ENCODE measurements at places on chromosomes 7 and 10.
A peak's percentile ranks its signal among the peaks of the same experiment; 100 is the strongest.

GRCh38 chr7:33612442-33612841, 292.9 kb upstream of the BMPER start:
- no peak for DNase-seq

GRCh38 chr10:60910543-60910942, 33.4 kb downstream of the RHOBTB1 start:
- DNase-seq: no peak

DNA sequence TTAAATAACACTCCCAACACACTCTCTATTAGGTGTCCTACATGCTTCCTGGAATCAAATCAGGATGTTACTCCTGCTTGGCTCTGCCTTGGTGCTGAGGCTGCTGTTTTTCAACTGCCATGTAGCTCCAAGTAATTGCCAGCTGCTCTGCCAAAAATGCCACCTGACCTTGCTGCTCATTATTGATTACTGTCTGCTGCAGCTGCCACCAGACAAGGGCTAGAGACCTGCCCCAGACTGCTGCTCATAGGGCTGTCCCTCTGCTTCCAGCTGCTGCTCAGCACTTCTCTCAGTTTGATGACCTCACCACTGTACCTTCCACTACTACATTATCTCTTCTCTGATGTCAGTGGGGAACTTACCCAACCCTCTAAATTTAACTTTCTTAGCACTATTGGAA, 102.5 kb downstream of the PCLO start:
- no peak for DNase-seq

DNA sequence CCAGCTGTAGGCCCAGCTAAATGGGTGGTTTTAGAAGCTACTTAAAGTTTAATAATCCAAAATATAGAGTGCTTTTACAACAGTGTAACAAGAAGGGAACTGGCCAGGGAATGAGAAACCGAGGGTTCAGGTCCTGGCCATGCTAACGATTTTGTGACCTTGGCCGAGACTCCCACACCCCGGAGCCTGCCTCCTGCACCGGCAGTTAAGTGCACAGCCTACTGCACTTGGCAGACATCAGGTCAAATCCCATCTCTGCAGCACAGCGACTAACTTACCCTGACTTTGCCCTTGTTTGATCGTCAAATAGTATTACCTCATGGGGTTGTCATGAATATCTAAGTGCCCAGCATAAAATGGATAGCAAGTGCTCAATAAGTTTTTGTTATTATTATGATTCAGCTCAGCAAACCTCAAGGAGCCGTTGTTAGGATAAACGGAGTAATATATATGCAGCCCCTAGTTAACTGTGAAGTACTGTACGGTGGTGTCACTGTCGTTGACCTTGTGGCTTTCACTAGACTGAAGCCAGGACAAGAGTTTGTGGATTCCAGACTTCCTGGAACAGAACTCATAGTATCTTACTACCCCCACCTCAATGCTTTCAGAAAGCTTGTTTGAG, 35.5 kb downstream of the LYZL1 start:
- DNase-seq: no peak

- DNase-seq: no peak
These were observed 214.5 kb downstream of the MBL2 start for GRCh38 chr10:52558090-52558489.

- no peak for DNase-seq
These were observed 621.1 kb upstream of the CELF2 start for GRCh38 chr10:10396601-10397000.

DNA sequence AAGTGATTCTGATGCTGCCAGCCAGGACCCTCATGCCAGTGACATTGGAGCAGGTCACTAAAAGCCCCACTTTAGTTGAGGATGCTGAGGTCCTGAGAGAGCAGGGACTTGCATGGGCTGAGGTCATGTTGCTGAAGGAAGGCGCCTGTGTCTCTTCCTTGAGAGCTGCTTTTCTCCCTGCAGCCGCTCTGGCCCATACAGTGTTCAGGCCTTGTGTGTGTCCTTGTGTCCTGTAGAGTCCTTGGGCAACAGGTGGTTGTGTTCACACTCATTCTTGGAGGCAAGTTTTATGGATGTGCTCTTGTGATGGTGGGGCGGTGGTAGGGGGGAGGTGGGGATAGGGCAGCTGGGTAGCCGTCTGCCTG, 33.3 kb downstream of the TSPAN14 start:
- DNase-seq: peak; percentile 50

GRCh38 chr7:94683066-94683465, 27.1 kb upstream of the SGCE start:
- DNase-seq: no peak

DNA sequence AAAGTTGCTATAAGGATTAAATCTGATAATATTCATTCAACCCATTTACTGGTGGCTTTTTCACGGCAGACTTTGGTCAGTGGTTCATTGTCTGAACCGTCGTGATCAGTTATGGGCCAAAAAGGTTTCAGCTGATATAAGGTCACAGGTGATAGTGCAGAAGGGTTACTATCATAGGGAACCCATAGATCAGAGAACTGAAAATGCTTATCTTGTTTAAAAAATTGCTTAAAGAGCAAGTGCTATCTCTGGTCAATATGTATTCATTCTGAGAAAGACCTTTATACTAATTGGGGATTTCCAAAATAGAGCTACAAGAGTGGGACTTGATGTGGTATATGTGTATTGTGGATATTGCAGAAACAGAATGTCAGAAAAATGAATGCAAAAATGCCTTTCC, 147.8 kb upstream of the SEMA3E start:
- no peak for DNase-seq

DNA sequence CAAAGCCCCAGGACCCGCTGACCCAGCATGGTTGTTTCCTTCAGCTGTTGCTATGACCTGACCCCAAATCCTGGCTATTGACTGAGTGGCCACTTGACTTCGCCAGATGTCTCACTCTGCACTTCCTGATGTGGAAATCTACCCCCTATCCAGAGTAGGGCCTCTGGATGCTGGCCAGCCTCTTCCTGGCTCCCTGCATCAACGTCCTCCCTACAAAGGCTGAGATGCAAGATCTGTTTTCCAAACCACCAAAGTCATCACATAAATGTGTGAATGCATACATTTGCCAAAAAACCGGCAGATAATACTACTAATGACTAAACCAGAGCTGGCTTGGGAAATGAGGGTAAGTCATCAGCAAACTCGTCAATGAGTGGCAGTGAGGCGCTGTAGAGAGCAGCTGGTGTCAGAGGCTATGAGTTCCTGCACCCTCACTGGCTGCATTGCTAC, 70.4 kb downstream of the PYROXD2 start:
- DNase-seq: no peak

- no peak for DNase-seq
These were observed 26.3 kb upstream of the COL1A2 start for GRCh38 chr7:94368371-94368791.

GRCh38 chr7:142897691-142898090, 12.1 kb upstream of the TRPV6 start:
- DNase-seq: peak; percentile 28

GRCh38 chr7:41679566-41679965, 23.3 kb downstream of the INHBA start:
- DNase-seq: no peak

DNA sequence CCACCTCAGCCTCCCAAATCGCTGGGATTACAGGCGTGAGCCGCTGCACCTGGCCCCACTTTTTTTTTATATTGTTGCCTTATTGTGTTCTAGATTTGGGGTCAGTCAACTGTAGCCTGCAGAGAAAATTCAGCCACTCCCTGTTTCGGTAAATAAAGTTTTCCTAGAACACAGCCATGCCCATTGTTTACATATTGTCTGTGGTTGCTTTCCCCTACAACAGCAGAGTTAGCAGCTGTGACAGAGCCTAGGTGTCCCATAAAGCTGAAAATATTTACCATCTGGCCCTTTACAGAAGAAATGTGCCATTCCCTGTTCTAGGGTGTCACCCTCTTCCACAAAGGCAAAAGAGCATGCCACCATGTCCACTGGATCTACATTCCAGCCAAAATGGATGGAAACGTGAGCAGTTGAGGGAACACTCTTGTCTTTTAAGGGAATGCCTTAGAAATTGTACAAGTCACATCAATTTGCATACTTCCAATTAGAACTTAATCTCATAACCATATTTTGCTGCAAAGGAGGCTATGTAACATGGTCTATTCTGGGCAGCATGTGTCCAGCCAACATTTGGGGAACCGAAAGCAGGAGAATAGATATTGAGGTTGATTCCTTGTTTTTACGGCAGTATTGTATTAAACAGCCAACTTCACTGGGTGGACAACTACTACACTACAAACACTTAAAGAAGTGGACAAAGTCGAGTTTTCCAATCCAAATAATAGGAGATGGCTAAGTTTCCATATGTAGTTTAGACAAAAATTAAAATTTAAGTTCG, 11.0 kb upstream of the BLVRA start:
- no peak for DNase-seq

DNA sequence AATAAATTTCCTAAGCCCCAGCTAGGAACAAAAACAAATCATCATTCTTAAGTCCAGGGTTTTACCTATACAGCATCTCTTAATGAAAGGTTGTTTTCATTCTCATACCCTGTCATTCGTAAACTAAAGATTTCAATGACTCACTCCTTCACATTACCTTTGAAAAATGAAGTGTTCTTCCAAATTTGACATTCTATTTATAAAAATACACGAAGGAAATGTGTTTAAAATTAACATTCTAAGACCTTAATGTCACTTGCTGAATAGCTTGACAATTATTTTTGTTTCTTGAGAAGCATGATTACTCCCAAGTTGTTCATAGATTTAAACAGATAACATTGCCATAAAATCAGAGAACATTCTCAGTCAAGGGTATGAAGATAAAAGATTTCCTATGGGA, 1188.3 kb upstream of the SORCS1 start:
- DNase-seq: no peak

- DNase-seq: no peak
These were observed 1346.8 kb upstream of the CELF2 start for GRCh38 chr10:9670911-9671310.

DNA sequence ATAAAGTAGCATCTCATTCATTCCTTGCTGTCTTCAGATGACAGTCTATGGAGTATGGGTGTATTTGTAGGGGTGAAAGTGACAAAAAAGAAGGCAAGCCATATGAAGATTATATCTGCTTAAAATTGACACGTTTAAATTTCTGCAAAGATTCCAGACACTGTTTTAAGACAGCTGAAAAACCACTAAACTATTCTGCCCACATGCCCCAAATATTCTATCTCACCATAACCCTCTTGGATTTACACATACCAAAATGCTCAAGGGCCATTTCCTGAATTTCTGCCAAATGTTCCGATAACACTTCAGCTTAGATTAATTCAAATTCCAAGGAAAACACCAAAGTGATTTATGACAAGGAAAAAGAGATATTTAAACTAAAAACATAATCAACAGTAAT, 99.9 kb upstream of the IL6 start:
- DNase-seq: no peak

DNA sequence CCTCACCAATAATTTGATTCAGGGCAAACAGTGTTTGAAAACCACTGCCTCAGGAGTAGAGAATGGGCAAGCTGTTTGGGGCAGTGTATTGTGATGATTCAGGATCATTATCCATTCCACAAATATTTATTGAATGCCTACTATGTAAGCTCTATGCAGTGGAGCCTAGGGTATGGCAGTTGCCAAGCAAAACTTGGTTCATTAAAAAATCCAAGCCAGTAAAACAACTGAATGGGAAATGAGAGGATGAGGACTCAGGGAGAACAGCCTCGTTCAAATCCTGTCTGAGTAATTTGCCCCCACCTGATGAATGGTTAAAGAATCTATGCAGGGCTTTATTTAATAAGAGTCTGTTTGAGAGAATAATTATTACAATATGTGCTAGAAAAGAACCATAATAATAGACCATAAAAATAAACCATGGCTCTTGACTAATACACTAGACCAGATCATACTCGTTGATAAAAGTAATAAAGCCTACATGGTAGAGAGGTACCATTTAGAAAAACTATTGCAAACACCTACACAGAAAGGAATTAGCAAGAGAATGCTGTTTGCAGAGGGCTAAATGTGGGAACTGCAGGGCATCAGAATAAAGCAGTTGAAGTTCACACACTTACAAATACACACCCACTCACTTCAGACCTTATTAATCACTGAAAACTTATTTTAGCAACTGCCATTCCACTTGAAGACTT, 71.7 kb downstream of the CREB5 start:
- no peak for DNase-seq

DNA sequence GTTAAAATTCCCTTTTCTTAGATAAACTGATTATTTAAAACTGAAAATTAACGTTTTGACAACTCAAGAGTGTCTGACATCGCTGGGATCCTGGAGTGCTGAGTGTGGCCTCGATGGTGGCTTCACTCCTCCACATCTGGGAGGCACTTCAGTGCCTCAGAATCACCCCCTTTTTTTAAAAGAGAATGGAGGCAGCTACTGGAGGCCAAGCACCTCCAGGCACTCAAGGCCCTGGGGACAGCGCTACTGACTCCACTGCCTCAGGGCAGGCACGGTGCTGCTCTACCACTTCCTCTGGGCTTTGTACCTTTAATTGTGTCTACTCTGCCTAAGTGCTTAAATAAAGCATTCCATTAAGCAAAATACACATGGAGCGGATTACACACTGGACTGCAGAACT, 27.2 kb upstream of the NCAPG2 start:
- DNase-seq: peak; percentile 30

DNA sequence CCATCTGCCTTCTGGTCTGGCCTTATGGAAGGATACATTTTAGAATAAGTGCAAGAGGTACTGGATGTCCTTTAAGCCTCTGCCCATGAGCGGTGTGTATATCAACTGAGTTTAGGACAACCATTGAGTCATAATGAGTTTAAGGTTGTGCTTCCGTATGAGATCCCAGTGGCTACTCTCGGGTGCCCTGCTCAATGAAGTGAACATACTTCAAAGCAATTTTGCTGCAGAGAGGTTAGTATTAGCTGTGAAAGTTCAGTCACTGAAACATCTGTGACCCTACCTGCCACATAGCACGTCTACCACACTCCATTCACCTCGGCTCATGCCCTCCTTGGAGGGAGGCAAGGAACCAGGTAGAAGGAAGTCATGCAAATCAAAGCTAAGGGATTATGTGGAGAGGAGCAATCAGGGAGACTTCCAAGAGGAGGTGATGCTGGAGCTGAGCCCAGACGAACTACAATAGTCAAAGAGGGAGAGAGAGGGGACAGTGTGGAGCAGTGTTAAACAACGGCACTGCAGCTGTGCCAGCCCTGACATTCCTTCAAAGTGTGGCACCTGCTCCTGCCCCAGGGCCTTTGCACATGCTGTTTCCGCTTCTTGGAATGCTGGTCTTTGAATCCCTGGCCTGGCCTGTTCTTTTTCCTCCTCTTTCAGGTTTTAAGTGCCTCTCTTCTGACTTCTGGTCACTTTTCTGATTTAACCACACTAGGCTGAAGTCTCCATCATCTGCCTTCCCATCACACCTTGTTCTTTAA, 25.4 kb downstream of the BTBD16 start:
- DNase-seq: no peak

- no peak for DNase-seq
These were observed 95.4 kb upstream of the SEMA3C start for GRCh38 chr7:81014266-81014665.

GRCh38 chr10:60650378-60650800, 127.9 kb upstream of the CDK1 start:
- no peak for DNase-seq

DNA sequence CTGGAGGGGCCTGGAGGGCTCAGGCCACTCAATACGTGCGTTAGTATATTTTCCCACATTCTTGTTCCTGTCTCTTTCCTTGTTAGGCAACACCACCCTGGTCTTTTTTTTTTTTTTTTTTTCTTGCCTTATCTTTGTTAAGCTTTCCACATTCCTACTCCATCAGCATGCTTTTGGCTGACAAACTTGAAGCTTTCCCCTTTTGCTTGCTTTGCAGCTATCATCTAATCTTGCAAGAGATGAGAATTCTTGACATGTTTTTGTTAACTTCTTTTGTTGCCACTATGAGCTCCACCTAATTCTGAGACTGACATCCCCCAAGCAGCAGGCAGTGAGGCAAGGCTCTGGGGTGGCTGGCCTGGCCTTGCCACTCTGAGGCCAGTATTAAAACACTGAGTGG, 52.5 kb upstream of the NRP1 start:
- no peak for DNase-seq
